ENCODE measurements at places on chromosomes 1 and 21.

- no peak for DNase-seq
These were observed 44.6 kb upstream of the BCL9 start for GRCh38 chr1:147496571-147497210.

- no peak for DNase-seq
These were observed 6.5 kb downstream of the CNST start for GRCh38 chr1:246572785-246573184.

- no peak for DNase-seq
These were observed 21.4 kb upstream of the LRRC38 start for GRCh38 chr1:13535227-13535626.

- no peak for DNase-seq
These were observed 333.3 kb upstream of the PLXNA2 start for GRCh38 chr1:208577381-208577905.

DNA sequence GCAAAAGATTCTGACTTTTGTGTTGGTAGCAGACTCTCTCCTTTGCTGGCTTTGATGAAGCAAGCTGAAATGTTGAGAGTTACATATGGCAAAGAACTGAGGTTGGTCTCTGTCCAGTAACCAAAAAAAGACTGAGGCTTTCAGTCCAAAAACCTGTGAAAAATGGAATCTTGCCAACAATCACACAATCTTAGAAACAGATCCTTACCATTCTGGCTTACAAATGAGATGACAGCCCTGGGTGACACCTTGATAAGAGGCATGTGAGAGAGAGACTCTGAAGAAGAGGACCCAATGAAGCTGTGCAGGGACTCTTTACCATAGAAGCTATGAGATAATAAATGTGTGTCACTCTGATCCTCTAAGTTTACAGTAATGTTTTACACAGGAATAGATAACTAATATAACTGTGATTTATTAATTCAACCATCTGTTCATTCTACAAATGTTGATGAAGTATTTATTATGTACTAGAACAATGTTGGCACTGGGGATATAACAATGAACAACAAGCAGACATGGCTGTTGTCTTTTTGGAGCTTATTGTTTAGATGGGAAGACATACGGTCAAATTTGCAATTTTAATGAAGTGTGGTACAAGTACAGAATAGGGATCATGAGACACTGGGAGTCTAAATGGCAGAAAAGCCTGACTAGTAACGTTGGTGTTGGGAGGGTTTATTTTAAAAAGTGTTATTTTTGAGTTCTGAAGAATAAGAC lies 251.0 kb downstream of the OLFM3 start:
- no peak for DNase-seq

DNA sequence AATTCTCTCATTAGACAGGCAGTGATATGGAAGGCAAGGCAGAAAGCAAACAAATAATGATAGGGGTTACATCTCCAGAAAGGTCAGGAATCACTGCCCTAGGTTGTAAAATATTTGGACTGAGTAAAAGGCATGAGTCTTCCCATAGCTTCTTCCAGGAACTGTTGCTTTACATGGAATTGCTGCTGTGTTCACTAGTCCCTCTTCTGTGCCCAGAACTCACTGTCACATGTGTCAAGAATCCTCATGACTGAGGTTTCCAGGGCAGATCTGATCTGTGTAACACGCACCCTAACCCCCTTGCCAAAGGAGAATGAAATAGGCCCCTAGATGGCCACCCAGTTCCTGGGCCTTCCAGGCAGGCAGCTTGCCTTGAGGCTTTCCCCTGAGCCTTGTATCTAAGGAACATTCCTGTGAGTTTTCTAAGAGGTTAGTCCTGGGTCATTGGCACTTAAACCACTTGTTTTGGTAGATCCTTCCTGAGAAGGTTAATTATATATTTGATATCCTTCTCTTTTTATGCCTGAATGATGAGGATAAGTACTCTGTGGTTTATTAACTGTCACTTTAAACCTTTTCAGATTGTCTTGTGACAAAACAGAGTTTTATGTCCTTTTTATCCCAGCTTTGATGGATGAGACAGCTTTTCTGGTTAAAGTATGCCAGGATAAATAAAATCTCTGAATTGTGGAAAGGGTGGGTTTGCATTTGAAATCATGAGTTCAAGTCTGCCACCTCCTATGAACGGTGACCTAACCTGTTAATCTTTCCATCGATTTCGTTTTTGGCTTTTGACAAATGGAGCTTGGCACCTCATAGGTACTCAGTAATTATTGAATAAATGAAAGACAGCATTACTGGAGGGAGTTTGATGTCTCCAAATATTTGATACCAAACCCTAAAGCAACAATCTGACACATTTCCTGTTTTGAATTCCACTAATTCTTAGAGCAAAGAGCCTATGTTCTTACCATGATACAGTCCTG lies 163.3 kb downstream of the DHRS3 start:
- DNase-seq, result no peak

DNA sequence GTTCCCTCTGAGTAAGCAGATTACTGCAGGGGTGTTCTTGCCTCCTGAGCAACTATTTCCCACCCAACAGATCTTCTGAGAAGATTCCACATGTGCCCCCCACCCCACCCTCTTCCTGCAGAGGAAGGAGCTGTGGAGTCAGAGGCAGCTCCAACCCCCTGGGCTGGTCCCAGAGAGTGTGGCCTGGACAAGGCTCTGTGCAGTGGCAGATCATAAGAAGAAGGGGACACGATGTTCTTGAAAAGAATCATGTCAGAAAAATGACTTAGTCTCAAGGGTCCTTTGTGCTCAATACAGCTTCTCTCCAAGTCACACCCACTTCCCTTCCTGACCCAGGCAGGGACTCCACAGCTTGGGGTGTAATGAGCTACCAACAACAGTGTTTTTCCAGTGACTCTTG lies 95.2 kb downstream of the SYF2 start:
- no peak for DNase-seq

GRCh38 chr21:36576441-36576840 lies 96.5 kb upstream of the CLDN14 start:
- no peak for DNase-seq

DNA sequence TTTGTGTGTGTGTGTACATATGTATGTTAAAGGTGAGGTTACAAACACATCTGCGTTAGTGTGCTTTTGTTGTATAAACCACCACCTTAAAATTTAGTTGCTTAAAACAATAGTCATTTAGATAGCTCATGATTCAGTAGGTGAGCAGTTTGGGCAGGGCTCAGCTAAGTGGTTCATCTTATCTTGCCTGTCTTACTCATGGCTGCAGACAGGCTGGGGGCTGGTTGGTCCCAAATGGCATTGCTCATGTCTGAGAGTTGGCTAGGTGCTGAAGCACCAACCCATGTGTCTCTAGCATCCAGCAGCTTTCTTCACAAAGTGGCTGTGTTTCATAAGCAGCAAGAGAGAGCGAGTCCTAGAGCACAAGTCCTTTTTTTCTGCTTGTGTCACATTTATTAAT lies 91.4 kb downstream of the MACF1 start:
- no peak for DNase-seq

DNA sequence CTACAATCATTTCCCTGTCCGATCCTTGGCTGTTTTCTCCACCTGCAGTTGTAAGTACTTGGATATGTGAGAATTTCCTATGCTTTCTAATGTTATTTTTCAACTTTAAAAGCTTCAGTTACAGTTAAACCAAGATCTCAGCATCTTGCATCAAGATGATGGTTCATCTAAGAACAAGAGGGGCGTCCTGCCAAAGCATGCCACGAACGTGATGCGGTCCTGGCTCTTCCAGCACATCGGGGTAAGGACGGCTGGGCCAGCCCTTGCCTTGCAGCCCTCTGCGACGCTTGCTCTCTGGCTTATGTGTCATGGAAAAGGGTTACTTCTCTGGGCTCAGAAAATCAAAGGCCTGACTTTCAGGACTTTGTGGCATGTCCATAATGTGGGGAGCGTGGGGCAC lies 46.8 kb downstream of the PKNOX1 start:
- no peak for DNase-seq

DNA sequence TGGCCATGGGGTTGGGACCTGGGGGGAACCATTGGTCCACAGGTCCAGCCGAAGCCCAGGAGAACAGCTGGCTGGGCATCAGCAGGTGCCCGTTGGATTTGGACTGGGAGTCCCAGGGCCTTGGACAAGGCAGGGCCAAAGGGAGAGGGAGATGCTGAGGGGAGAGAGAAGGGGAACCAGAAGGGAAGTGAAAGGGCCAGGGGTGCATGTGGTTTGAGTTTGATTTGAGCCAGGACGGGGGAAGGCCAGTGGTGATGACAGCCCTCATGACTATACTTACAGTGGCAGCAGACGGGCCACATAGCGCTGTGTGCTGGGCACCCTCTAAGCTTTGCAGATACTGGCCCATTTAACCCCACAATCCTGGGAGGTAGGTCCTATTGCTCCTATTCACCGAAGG lies 18.8 kb downstream of the AGRN start:
- DNase-seq, result no peak

- DNase-seq, result no peak
These were observed 115.7 kb upstream of the HIVEP3 start for GRCh38 chr1:42034426-42034825.

- DNase-seq, result no peak
These were observed at the start of gene FAAP20 for GRCh38 chr1:2194319-2194897. FAAP20 (minus strand) TSS chr1:2194772; CDS start chr1:2194749, 23 bp downstream.

Measured in activated naive CD8-positive, alpha-beta T cell treated with anti-CD3 and anti-CD28 coated beads, Interleukin-2, amount 10 ng/mL, durations not matched to agents 7 days and 5 days (primary cell).